ENCODE measurements at places on chromosomes 12 and 14.

GRCh38 chr12:120216742-120217605 is 16.1 kb upstream of the RPLP0 start:
- no peak for DNase-seq

DNA sequence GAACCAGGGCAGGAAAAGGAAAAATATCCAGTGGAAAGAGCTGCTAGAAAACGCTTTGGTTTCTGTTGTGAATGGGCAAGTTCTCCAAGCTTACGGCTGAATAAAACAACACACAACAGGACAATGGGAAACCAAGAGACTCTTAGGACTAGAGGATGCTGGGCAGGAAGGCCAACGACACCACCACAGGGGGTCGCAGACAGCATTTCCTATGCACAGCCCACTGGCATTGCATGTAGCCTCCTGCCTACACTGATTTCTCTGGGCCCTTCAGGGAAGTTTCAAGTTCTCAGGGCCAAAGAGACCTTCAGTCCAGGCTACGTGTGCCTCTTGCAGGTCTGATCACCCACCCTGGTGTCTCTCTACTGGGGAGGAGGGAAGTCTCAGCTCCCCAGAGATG is 108.0 kb downstream of the RIMBP2 start:
- DNase-seq = no peak

DNA sequence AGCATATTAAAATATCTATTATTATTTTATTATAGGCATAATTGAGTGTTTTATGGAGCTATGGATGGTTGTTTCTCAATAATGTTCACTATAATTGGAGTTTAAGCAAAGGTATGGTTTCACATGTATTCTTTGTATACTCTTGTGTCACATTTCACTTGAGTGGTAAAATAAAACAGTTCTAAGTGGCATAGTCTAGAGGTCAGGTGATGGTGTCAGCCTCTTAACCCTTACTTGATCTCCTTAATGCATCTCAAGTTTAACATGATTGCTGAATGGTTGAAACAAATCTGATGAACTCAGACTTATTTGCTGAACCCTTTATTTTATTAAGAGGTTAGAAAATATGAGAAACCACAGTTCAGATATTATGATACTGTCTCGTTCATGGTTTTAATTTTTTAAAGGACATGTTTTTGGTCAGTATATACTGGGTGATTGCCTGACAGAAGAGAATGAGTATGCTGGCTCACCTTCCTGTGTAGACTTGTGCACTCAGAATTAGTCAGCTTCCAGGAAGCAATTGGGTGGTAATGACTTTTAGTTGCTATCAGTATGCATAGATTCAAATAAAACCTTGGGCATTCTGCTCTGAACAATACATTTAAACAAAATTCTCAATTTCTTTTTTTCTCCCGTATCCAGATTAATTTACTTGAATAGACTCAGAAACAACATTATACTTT is 464.6 kb downstream of the PCNX1 start:
- DNase-seq = no peak

GRCh38 chr14:24851837-24852236 is 198.1 kb downstream of the STXBP6 start:
- no peak for DNase-seq

DNA sequence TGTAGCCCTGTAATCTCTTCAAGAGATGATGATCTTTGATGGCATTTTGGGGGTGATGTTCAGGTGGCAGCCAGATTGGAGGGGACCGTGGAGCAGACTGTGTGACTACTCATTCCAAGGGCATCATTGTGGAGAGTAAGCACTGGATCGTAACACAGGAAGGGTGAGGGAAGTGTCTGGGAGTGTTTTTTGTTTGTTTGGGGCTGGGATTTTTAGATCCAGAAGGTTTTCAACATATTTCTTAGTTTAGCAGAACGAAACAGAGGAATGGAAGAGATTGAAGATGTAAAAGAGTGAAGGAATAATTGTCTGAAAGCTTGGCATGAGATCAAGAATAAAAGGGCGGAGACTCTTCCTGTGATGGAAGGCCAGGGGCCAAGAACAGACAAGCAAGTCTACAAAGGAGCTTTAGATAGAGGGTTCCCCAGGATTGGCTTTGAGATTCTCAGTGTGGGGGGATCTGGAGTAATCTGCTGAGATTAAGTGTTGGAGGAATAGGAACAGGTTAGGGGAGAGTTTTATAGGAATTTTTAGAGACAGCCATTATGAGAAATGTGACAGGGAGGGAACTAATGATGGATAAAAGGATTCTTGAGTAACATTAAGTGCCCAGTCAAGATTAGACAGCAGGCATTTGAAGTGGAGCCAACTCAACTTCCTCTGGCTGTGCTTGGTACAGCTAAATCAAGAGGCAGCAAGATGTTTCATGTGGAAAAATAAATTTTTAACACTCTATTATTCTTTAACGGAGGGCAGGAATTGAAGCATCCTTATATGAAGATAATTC is 79.7 kb upstream of the REP15 start:
- DNase-seq = no peak

DNA sequence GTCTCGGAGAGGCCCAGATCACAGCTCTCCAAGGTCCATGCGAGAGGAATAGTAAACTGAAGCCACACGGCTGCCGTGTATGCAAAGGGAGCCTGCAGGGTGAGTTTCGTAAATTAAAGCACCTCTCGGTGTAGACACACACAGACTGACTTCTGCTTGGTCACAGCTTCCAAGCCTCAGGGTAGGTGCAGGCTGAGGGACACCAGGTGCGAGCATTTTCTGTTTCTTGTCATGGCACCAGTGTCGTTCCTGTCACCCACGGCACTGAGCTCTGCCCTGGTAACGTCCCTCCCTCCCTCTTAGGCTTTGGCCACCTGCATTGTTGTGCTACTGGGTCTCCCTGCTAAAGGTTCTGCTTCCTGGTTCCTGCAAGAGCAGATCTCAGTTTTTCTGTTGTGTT is 76.2 kb upstream of the DYNC1H1 start:
- DNase-seq = no peak
